Stimulated activated CD4-positive, alpha-beta T cell treated with anti-CD3 and anti-CD28 coated beads, Interleukin-12 subunit alpha, Interleukin-12 subunit beta, amount 100 ng/mL, for 24 hours (primary cell): ENCODE measurements at places on chromosomes 6 and 20.

GRCh38 chr6:117399924-117400323 is 25.8 kb downstream of the ROS1 start:
- DNase-seq: no peak

- DNase-seq: no peak
Measured at GRCh38 chr6:131013495-131013894, 49.5 kb downstream of the EPB41L2 start.

DNA sequence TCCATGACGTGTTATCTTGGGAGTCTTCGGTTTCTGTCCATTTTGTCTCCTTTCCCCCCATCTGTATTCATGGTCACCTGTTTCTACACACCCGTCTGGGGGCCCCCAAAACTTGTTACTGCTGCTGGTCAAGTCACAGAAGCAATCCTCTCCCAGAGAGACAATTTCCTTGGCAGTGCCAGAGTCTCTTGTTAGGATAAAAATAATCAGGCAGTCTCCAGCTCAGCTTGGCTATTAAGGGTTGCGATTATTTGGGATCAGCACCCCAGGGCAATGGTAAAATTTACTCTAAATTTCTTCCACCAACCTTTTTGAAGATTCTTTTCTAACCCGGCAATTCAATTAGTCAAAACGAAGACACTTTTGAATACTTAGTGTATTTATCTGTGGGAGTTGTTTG is 229.1 kb upstream of the JARID2 start:
- no peak for DNase-seq

DNA sequence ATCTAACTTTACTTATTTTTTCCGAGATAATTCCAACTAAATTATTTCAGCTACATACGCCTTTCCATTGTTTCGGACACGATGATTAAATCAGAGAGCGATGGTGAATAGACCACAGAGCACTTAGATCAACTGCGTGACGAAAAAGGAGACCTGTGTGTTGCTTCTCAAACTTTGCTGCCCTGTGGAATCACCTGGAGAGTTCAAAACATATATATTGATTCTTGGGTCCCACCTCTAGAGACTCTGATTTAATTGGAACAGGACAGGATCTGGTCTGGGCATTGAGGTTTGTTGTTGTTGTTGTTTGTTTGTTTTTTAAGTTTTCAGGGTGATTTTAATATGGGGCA is 401 bp upstream of the TNFRSF21 start:
- no peak for DNase-seq

DNA sequence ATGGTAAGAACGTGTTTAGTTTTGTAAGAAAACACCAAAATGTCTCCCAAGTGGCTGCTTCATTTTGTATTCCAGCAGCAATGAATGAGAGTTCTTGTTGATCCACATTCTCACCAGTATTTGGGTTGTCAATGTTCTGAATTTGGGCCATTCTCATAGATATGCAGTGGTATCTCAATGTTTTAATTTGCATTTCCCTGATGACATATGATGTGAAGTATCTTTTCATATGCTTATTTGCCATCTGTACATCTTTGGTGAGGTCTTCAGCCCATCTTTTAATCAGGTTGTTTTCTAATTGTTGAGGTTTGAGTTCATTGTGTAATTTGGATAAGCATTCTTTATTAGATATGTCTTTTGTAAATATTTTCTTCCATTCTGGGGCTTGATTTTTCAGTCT is 436.8 kb upstream of the IRAK1BP1 start:
- no peak for DNase-seq

- DNase-seq: no peak
Measured at GRCh38 chr20:44858606-44859360, 26.7 kb upstream of the YWHAB start.

DNA sequence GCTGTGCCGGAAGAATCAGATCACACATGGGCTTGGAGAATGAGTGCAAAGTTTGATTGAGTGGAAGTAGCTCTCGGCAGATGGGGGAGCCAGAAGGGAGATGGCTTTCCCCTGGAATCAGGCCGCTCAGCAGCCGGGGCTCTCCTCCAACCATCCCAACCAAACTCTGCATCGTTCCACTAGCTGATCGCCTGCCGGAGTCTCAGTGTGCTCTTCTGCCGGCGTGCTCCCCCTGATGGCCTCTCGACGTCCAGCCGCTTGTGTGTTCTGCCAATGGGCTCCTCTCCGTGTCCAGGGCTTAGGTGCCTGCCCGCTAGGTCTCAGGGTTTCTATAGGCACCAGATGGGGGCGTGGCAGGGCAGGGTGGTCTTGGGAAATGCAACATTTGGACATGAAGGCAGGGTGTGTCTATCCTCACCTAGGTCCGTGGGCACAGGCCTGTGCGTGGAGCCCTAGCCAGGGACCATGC is 4.9 kb upstream of the BIRC7 start:
- no peak for DNase-seq

DNA sequence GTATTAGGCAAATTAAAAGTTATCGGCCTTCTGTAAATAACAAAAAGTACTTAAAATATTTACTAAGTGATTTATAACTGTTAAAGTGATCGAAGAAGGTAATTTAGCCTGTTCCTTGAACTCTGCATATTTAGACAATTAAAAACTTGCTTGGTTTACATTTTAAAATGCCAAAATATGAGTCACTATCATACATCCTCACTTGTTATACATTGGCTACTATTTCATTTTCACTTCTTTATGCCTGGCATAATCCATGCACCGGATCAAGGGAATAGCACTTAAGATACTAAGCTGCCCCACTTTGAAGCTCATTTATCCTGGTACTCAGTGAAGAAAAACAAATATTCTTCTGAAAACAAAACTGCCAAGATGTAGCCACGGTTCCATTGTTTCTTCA is 344.6 kb downstream of the UBE3D start:
- DNase-seq: no peak

- DNase-seq: no peak
Measured at GRCh38 chr6:74755778-74756177, 450.1 kb downstream of the COL12A1 start.

GRCh38 chr6:84052204-84052882 is 18.8 kb downstream of the MRAP2 start:
- no peak for DNase-seq

- DNase-seq: no peak
Measured at GRCh38 chr20:5510446-5510845, 193.7 kb upstream of the PROKR2 start.

DNA sequence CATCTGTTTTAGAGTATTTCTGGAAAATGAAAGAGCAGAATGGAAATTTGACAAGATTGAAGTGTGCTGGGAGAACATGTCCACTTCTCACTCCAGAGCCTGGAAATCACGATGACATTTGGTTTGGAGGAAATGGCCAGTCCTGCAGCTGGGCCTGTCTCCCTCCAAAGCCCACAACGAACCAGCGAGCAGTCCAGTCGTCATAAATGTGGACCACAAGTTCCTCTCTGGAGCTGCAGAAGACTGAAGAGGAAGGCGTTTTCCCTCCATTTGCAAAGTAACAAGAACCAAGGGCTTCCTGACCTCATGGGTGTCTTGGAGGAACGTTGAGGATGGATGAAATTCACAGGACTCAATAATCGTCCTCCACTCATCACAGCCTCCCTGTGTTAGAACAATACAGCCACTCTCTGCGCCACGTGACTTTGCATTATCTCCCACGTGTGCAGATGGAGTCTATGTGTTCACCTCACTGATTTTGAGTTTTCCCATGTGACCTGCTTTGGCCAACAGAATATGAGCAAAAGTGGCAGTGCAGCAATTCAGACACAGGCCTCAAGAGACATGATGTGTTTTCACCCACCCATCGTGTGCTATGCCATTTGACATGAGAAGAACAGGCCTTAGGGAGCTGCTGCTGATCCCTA is 9.1 kb upstream of the SPATS1 start:
- DNase-seq: no peak

GRCh38 chr6:122063076-122063475 is 336.4 kb upstream of the HSF2 start:
- DNase-seq: no peak
